ENCODE measurements at places on chromosomes 11 and 22.

DNA sequence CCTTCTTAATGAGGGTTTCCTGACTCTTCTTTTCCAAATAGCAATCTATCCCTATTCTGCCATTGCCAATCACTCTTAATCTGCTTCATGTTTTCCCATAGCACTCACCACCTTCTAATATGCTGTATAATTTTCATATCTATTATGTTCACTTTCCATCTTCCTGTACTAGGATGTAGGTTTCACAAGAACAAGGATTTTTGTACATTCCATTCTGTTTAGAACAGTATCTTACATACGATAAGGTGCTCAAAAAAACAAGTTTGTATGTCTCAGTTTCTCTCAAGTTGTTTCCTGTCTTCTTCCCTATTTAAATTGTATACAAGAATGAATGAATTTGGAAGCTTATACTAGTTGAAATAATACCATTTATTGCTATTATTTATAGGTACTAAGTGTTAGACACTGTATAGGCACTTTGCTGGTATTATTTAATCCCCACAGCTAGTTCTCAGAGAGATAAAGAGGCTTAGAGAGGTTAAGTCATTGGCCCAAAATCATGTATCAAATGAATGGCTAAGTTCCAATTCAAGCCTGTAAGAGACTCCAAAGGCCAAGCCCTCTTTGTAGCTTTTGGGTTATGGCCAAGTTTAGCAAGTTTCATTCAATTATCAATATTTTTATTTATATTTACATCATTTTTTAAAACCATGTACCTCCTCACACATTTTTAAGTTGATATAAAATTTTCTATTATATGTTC is 134.7 kb downstream of the PAX6 start:
- ATAC-seq, result no peak

DNA sequence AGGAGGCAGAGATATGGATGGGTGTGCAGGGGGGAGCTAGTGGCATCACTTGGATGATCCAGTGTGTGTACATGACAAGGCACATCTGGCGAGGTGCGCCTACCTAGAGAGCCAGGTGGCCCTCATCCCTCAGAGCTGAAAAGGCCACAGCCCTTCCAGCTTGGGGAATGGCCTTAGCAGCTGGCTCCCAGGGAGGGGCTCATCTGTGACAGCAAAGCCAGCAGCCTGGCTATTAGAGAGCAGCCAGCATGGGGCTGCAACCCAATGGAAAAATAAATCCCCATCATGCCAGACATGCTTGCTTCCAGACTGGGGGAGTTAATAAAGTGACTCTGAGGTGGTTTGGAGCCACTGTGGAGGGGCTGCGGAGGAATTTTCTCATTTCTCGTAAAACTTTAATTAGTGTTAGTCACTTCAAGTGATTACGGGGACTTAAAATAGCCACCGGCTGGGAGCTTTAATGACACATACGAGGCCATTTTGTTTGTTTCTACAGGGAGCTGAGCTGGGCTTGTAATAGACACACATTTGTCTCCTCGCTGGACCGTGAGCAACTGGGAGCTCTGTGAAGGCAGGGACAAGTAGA is 111.2 kb upstream of the ALX4 start:
- ATAC-seq, result no peak

- ATAC-seq, result peak; percentile 44
Measured at GRCh38 chr22:23763579-23763945, 772 bp downstream of the C22orf15 start.

DNA sequence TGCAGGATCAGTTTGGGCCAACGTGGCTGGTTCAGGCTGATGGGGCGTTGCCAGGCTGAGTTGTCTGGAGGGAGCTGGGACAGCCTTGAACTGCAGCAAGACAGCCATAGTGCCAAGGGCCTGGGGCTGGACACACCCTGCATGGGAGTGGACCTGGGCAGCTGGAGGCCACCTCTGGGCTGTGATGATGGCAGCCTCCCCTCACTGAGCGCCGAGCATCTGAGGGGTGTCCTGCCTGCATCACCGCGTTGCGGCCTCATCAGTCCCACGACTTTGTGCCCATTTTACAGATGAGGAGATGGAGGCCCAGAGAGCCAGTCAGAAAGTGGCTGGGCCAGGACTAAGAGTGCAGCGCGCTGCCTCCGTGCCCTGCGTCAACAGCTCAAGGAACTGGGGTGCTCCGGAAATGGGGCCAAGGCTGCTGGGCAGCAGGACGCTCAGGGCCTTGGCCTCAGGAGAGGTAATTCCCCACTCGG is 590 bp upstream of the TSPO start:
- ATAC-seq, result no peak

DNA sequence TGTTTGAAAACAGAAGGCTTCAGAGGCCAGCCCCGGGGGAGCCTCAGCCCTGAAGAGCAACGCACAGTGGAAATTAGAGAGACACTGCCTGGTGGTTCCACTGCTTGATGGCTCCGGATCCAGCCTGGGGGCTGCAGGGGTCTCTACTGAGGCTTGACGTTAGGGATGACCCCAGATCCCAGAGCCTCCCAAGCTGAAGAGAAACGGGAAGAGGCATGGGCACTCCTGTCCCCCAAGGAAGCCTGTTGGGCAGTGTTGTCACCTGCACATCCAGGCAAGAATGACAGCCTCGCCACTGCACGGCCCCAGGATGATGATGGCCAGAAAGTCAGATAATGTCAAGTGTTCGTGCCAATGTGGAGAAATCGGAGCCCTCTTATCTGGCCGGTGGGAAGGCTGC is 56.8 kb upstream of the FGF3 start:
- no peak for ATAC-seq

- no peak for ATAC-seq
Measured at GRCh38 chr22:24046024-24046423, 34.9 kb downstream of the CABIN1 start.

GRCh38 chr11:62402226-62402959 is 16.4 kb upstream of the SCGB1A1 start:
- ATAC-seq, result peak; percentile 85

GRCh38 chr22:40567106-40567505 is 69.4 kb downstream of the MRTFA start:
- ATAC-seq, result no peak
